Activated CD8-positive, alpha-beta memory T cell treated with anti-CD3 and anti-CD28 coated beads for 4 hours (primary cell): ENCODE measurements at places on chromosomes 13 and 19.

DNA sequence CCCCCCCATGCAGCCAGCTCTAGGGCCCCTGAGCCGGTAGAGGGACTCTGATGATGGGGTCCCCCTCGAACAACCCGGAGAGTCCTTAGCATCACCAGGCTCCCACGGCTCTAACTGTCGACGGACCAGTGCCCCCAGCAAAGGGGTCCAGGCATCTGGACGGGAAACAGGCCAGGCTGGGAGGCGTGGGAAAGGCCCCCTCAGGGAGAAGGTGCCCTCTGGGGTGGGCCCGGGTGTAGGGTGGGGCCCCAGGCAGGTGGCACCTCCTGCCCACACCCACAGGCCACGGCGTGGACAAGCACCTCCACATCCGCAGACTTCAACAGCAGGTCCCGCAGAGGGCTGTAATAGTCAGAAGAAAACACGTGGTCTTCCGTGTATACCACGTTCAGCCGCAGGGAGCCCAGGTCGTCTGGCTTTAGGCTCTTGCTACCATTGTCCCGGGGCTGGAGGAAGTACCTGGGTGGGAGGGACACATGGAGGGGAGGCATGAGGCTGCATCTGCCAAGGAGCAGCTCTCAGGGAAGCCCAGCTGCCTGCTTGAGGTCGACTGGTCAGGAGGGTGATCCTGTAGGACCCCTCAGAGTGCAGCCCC, 44.7 kb upstream of the C13orf46 start:
- no peak for DNase-seq

- no peak for DNase-seq
Measured at GRCh38 chr19:27779954-27780353, 1433.0 kb downstream of the UQCRFS1 start.

DNA sequence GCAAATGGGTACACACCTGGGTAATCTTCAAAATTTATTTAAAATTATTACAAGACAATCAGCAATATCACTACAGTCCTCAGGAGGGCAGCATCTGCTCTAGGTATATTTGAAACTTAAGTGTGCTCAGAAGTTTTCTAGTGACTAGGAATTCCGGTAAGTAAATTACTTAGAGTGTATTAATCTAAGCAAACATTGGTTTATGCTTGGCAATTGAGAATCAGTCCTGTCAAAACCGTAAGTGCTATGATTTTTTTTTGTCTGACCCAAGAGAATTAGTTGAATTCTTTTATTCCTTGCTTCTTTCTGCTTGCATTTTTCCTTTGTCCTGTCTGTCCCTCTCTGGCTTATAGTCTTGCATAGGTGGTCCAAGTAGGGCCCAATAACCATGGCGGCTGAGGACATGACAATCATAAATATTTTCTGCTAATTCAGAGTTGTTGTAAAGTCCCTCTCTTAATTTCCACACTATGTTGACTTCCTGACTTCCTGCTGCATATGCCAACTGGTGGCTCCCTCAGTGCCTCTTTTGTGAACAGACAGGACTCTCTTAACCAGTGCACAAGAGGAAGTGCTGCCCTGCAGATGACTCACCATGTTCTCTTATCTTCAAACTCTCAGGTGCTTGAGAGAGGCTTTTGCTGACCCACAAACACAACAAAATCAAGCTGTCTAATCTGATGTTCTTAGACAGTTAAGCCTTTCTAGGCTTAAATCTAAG, 82.2 kb downstream of the SLAIN1 start:
- DNase-seq, result no peak

DNA sequence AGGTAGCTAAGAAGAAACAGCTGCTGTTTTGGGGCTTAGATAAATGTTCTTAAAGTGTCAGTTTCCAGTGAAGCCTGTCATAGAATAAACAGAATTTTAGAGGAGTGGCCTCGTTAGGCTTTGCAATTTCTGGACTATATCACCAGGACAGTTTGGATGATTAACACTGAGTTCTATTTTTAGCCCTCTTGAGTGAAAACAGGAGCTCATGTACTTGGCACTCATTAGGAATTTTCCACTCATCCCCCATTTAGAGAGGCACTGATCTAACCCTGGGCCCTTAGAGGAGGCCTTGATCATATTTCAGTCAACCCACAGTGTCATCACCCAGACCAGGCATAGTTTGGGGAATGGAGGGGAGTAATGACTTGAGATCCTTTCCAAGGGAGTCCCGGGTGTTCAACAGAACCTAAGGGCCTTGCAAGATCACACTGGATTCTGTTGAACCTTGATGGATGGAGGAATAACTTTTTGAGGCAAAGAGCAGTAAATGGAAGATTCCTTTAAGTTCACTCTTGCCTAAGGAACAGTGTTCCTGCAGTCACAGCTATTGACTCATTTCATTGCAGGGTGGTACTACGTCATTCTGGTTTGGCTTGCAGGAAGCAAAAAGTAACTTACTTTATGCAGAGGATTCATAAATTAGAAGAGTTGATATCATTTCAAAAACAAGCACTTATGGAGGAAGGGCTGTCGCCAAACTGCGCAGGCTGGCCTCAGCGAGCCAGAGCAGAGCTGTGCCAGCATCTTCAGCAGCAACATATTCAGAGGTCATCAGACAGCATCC, 160.2 kb downstream of the SLC7A1 start:
- no peak for DNase-seq

- no peak for DNase-seq
Measured at GRCh38 chr13:113884821-113885220, 20.9 kb upstream of the GAS6 start.

DNA sequence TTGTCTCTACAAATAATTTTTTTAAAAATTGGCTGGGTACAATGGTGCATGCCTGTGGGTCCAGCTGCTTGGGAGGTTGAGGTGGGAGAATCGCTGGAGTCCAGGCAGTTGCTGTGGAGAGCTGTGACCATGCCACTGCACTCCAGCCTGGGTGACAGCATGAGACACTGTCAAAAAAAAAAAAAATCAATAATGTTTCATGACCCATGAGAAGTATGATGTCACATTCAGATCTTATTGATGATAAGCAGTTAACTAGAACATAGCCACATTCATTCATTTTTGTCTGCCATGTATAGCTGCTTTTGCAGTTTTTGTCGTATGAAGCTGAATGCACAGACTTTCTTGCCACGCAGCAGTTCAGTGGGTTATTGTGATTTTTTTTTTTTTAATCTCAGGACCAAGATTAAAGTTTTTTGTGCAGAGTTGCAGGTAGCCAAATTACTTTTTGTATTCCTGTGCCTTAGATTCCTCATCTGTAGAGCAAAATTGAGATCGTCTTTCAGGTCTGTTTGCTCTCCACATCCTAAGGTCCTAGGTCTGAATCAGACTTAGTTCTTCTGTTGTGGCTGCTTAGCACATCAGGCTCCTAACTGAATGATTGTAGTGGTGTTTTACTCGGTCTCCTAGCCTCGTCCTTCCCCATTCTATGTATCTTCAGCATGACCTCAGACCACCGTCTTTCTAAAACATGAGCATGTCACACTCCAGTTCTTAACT, 145.2 kb downstream of the GGACT start:
- no peak for DNase-seq

DNA sequence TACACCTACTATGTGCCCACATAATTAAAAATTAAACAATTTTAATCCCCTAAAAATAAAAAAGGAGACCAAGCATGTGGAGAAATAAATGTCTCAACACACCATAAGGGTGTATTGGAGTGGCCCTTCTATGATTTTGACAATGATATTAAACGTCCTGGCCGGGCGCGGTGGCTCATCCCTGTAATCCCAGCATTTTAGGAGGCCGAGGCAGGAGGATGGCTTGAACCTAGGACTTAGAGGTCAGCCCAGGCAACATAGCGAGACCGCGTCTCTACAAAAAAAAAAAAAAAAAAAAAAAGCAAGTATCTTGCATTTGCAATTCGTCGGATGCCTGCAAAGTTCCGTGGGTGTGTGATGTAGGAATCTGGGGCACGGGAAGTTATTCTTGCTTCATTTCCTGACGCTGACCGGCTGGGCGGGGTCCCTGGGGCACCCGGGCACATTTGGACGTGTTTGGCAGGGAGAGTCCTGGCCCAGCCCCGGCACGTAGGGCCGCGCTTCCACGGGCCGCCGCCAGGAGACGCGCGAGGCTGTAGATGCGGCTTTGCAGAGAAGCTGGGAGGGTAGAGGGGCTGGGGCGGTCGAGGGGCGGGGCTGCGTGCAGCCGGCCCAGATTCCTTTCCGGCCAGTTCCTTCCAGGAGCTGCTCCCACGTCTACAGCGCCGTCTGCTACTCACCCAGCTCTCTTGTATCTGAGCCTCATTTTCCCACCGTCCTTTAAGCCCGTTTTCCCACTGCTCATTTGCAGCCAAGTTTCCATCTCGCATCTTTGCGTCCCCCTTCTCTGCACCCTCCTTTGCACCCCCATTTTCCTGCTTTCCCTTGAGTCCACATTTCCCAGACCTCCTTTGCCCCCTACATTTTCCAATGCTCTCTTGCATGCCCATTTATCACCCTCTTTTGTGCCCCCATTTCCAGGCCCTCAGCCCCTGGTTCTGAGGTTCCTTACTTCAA, 2.2 kb upstream of the TSPAN16 start:
- DNase-seq, result peak; percentile 47

GRCh38 chr13:49240017-49240416, 7.7 kb upstream of the CDADC1 start:
- no peak for DNase-seq
